H54 (cell line): ENCODE measurements at places on chromosomes 5 and 9.

DNA sequence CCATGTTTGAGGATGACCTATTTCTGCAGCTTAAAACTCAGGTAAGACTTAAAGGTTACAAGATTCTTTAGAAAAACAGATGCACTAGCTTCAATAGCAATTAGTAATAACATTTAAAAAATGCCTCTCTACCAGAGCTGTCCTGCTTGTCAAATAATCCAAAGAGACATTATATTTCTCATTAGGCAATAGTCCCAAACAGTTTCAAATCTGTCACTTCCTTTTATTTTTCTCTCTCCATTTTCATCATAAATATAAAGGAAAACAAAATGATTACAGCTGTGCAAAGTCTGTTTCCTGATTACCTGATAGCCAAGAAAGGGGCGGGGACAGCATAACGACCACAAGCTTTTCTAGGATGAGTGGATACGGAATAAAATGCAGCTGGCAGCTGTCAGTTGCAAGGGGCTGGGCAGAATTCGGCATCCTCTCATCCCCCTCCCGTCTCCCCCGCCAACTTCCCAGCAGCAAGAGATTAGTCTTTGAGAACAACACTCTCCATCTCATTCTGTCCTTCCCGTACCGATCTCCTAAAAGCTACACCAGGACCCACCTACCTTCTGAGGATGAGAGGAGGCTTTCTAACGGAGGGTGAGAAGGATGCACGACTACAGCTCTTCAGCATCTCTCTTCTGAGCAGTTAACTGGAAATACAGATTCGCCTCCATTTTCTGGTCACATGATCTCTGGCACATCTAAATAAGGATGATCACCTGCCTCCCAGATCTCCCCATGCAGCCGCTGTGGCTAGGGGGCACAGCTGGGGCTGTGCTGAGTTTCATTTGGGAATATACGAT is 72.5 kb upstream of the PCA3 start:
- no peak for DNase-seq

DNA sequence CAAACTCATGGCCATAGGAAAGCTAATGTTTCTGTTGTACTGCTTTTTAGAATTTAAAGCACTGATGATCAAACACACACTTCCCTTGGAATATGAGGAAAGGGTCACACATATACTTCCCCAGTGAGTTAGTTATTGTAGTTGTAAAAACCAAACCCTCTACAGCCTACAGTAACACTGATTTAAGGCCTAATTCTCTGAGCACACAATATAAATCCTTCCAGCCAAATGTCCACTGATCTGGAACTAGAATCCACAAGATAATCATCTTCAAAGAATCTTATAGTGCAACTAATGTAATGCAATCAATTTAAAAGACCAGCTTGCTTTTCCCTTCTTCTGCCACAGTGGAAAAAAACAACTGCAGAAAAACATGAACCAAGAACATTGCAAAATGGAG is 219.3 kb downstream of the CAAP1 start:
- DNase-seq: no peak

GRCh38 chr5:40653221-40654022 is 26.3 kb upstream of the PTGER4 start:
- no peak for DNase-seq

DNA sequence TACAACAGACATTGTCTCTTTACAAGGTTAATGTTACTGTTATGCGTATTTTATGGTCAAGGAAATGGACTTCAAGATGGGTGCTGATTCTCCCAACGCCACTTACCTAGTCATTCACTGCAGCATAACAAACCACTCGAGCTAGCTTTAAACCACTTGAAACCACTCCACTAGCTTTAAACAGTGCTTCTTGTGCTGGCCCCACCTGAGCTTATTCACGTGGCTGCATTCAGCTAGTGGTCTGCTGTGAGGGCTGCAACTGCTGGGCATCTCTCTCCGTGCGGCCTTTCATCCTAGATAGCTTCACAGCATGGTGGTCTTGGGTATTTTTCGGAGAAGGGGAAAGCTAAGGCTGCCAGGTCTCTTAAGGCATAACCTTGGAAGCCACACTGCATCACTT is 3.5 kb upstream of the HRH2 start:
- no peak for DNase-seq

GRCh38 chr9:129040113-129040643 is 3.8 kb downstream of the MIGA2 start:
- DNase-seq: no peak

DNA sequence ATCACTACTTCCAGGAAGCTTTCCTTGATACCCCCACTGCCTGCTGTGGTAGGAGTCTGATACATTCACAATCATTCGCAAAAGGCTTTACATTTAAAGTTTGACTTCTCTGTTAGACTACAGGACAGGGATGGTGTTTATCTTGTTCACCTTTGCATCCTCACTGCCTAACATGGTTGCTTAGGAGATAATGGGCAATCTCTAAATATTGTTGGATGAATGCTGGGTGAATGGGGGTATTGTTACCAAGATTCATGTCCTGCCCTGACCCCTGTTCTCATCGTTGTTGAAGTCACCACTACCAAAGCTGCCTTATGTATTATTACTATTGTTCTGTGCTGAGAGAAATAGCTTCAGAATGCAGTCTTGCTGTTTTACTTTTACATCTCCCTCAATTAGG is 7.7 kb upstream of the TMEFF1 start:
- DNase-seq: no peak

- DNase-seq: peak; percentile 69
Measured at GRCh38 chr5:174951151-174951780, 226.9 kb downstream of the MSX2 start.

- DNase-seq: no peak
Measured at GRCh38 chr5:157219491-157220271, 39.0 kb downstream of the ITK start.

GRCh38 chr5:38870595-38870994 is 24.8 kb downstream of the OSMR start:
- no peak for DNase-seq

DNA sequence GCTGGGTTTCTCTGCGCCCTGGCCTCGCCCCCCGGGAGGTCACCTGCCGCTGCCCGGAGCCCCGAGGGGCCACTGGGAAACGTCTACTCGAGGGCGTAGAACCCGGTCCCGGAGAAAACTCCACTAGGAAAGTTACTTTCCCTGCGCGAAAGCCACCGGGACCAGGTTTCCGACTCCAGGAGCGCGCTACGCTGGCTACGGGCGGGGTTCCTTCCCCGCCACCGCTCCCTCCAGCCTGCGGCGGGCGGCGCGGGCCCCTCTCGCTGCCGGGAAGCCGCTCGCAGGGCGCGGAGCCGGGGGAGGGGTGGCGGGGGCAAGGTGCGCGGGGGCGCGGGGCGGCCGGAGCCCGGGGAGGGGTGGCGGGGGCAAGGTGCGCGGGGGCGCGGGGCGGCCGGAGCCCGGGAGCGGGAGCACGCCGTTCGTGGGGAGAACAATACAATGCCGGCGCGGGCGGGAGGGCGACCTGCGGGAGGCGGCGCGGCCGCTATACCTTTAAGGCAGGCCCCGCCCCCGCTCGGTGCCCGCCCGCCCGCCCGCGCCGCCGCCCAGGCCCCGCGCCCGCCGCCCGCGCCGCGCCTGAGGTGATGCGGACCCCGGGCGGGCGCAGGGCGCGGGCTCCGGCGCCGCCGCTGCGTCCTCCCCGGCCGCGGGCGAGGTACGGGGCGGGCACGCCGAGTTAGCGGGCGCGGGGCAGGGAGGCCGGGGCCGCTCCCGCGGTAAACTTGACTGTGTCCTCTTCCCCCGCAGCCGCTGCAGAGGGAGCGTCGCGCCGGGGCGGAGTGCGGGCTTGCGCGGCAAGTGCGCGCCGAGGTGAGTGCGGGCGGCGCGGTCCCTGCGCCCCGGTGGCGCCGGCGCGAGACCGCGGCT is 278.1 kb downstream of the AOPEP start:
- peak; percentile 70 for DNase-seq

DNA sequence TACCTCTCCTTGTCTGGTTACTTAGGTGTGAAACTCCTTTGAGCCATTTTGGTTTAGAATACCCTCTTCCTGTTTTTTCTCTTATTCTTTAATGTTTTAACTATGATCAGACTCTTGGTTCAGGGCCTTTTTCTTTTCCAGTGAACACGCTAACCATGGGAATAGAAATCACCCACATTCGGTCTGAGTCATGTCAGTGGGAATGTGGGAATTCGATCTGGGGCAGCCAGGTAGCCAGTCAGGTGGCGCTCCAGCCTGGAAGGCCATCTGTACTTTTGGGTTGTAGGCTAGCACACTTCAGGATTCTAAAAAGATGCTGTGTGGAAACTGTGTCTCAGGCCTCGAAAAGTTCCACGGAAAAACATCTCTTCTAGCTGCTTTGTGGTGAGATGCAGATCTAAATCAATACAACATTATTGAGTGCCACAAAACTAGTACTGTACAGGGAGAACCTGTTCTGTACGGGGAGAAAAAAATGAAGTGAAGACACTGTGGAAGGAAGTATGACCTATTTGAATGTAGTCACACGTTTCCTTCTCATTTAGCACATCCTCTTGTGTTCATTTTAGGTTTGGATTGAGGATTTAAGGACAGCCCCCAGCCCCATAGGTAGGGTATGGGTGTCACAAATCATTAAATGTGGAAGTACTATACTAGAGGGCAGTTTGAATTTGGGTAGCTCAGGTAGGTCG is 36.4 kb downstream of the SNX30 start:
- no peak for DNase-seq

GRCh38 chr9:69076550-69076949 is 41.0 kb downstream of the FXN start:
- DNase-seq: no peak

- peak; percentile 87 for DNase-seq
Measured at GRCh38 chr9:113541019-113541900, 77.7 kb downstream of the RGS3 start.

- DNase-seq: no peak
Measured at GRCh38 chr5:34517249-34517648, 138.9 kb upstream of the RAI14 start.

DNA sequence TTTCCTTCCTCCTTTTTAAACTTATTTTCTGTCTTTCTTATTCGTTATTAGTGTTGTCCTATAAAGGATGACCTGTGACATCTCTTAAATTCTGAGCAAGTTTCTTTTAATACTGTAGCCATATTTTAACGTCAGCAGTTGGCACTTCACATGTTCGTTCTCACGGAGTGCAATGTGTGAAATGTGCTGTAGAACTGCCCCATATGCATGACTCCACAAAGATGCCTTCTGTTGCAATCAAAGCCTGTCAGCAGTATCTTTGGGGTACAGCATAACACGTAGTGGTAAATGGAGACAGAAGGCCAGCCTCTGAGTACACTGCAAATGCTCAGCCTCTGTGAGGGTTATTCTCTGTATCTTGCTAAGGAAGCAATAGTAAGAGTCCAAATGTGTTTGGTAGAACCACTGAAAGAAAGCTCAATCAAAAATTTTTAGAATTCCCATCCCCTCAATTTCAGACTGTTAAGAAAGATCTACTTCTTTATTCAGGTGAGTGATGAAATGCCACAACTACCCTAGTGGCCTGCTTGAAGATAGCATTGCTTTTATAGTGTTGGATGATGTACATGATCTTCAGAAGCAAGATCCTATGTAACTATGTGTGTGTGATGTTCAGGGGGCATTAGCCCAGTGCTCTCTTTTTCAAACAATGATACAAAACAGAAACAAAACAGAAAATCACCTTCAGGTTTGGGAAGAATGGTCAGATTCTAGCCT is 277.7 kb downstream of the TMEM167A start:
- DNase-seq: no peak
